Activated naive CD4-positive, alpha-beta T cell treated with anti-CD3 and anti-CD28 coated beads, Interleukin-2, amount 50 U/mL, for 72 hours (primary cell): ENCODE measurements at places on chromosomes 5 and 9. TPM values are rescaled to one million over a fixed set of nuclear protein-coding genes. Genes with fewer than 3 reads are reported as not detected.

GRCh38 chr9:126127591-126127990, 199.0 kb upstream of the MVB12B start:
- DNase-seq, result no peak

- DNase-seq, result no peak
Measured at GRCh38 chr9:97802276-97802675, 50.8 kb upstream of the FOXE1 start.

- DNase-seq, result no peak
Measured at GRCh38 chr9:78614892-78615291, 318.0 kb downstream of the PSAT1 start.

DNA sequence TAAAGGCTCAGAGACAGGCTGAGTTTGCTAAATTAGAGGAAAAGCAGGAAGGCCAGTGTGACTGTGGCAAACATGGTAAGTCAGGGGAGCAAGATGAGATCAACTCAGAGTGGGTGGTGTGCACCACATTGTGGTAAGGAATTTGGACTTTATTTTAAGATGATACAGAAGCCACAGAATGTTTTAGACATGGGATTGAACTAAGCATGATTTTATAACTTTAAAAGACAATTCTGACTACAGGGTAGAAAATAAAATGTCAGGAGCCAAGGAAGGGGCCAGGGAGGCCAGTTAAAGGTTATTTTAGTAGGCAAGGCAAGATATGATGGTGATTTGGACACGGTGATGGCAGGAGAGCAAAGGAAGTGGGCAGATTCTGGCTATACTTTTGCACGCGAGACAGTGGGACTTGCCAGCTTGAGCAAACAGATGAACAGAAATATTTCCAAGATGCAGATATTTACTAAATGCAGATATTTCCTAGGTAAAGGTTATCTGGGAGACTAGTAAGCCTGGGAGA, 53.9 kb downstream of the TSSK1B start:
- DNase-seq, result no peak

DNA sequence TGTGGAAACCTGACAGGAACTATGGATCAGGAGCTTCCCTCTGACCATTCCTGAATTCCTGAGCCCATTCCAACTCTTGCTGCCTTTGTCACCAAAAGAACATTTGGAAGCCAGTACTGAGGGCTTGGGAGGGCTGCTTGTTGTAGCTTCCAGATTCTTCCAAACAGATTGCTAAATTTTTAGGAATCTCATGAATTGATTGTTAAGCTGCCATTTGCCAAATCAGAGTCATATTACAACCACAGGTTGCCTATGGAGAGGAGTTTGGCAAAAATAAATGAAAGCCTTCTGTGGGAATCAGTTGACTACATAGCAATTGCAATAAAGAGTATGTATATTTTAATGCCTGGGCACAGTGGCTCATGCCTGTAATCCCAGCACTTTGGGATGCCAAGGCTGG, 39.2 kb upstream of the SLC28A3 start:
- DNase-seq, result no peak

PRRX2 gene
- total RNA-seq, result not detected
